DMS79 (cell line): ENCODE measurements at places on chromosomes 6 and 20.
A peak's percentile ranks its signal among the peaks of the same experiment; 100 is the strongest.

DNA sequence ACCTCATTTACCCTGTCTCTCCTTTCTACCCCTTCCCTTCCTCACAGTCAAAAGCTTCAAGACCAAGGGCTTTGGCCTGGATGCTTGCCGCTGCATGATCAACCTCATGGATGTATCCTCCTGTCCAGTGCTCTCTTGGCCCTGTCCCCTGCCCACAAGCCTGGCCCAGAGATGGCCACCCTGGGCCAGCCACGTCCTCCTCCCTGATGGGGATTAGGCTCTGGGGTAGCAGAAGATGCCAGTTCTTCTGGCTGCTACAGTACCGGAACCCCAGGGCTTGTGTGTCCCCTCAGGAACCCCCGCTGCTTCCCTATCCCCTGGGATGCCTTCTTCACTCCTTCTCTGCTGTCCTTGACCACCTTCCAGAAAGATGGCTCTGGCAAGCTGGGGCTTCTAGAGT is 22.3 kb downstream of the CAPN11 start:
- DNase-seq, result no peak

DNA sequence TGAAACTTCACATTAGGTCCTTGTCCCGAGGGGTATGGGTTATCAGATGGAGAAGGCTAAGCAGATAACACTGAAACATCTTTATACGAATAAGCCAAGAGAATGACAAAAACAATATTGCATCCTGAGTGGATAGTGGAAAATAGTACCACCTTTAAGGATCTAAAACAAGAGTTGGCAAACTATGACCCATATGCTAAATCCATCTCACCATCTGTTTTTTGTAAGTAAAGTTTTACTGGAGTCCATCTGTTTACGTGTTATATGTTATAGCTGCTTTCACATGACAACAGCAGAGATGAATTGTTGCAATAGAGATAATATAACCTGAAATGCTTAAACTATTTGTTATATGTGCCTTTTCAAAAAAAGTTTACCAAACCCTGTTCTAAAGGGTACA is 76.1 kb upstream of the TRDN start:
- no peak for DNase-seq

DNA sequence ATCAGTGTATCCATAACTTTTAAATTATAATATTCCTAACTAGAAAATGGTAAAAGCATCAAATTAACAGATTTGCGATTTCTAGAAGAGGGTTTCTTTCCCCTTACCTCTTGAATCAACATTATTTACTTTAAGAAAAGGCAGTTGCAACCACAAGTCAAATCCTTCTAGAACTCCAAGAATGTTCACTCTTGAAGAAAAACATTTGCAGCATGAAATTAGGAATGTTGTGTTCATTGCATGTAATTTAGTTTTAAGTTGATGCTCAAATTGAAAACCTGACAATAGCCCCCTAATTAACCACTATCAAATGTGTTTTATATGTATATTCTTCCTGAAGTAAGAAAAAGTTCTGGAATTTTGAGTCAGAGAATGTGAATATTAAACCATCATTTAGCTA is 2.3 kb upstream of the REV3L start:
- no peak for DNase-seq

- no peak for DNase-seq
Observed at GRCh38 chr6:3151691-3152090, 5.7 kb downstream of the TUBB2A start.

DNA sequence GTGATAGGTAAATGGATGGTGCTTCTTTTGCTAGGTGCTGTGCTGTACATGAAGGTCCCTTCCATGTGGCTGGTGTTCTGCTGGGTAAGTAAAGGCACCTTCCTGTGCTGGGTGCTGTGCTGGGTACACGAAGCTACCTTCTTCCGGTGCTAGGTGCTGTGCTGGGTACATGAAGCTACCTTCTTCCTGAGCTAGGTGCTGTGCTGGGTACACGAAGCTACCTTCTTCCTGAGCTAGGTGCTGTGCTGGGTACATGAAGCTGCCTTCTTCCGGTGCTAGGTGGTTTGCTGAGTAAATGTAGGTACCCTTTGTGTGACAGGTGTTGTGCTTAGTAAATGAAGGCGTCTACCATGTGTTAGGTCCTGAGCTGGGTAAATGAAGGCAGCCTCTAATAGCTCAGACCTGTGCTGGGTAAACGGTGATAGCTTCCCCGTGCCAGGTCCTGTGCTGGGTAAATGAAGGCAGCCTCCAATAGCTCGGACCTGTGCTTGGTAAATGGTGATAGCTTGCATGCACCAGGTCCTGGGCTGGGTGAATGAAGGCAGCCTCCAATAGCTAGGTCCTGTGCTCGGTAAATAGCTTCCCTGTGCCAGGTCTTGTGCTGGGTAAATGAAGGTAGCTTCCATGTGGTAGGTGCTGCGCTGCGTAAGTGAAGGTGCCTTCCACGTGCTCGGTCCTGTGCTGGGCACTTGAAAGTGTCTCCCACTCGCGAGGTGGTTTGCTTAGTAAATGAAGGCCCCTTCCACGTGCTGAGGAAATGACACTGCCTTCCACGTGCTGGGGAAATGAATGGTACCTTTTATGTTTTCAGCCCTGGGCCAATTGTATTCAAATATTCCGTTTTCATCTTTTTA is 115.5 kb downstream of the ERMARD start:
- no peak for DNase-seq

DNA sequence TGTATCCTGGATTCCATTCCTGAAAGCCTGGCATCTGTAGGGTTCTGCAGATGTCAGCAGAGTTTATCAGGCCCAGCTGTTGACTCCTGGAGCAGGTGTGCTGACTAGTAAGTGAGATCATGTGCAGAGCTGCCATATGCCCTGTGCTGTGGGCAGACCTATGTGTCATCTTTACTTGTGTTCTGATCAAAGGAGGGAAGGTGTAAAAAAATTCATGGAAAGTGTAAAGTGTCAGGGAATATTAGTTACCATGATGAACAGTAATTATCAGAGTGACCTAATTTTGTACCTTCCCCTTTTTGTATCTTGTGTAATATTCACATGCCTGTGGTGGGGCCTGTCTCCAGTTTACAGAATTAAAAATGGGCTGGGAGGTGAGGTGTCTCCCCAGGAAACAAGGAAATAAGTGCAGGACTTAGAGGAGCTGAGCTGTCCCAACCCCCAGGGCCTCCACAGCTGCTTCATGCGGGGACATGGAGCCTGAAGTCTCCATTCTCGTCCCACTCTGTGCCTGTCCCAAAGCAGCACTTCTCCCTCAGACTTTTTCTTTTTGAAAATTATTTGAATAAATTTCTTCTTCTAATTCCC is 148.2 kb upstream of the GGTLC1 start:
- no peak for DNase-seq

DNA sequence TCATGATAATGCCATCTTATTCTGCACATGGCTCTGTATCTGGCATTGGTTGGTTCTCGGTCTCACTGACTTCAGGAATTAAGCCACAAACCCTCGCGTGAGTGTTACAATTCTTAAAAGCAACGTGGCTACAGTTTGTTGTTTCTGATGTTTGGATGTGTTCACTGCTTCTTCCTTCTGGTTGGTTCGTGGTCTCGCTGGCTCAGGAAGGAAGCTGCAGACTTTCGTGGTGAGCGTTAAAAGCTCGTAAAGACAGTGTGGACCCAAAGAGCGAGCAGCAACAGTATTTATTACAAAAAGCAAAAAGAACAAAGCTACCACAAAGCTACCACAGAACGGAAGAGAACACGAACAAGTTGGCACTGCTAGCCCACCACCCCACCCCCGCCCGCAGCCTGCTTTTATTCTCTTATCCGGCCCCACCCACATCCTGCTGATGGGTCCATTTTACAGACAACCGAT is 51.1 kb downstream of the MYLIP start:
- no peak for DNase-seq

- DNase-seq, result peak; percentile 40
Observed at GRCh38 chr6:29748391-29749307, 25.4 kb downstream of the HLA-F start.

GRCh38 chr6:10528158-10528981 is 7.2 kb downstream of the GCNT2 start:
- DNase-seq, result no peak

DNA sequence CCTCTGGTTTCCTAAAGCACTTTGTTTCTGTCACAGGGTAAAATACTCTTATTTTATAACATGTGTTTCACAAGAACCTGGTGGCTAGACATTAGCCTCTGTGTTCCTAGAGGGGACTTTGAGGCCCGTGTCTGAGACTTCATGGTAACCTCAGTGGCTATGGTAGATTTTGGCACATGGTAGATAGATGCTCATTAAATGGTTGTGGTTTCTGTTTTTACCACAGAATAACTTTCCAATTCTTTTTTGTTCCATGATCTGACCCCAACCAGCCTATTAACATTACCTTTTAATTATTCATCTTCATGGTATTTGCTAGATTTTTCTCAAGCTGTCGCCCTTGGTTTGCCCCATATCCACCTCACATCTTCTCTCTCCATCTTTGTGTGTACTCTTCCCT is 34.3 kb downstream of the CCN2 start:
- no peak for DNase-seq

- DNase-seq, result no peak
Observed at GRCh38 chr6:26124781-26125685, 37.8 kb downstream of the HFE start.

- no peak for DNase-seq
Observed at GRCh38 chr6:112233847-112234246, 20.5 kb downstream of the LAMA4 start.

DNA sequence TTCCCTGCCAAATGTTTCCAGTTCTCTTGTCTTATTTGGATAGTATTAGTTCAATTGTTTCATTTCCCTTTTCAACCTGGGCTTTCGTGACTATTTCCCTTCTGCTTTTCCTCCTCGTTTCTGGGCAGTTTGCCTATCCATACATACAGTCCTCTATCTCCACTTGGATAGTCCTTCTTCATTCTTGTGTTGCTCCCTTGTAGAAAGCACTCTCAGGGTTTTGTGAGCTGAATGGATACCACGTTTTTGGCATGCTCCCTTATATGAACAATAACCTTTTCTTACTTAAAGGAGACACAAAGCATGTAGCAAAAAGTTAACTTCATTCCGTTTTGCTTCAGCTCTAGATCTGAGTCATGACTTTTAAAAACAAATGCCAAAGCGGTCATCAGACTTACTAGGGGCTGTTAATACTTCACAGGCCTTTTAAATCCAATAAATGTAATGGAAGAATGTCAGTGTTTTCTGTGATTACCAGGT is 16.6 kb downstream of the CRYBG1 start:
- no peak for DNase-seq

GRCh38 chr6:13012977-13013680 is 296.6 kb downstream of the PHACTR1 start:
- DNase-seq, result peak; percentile 2

- no peak for DNase-seq
Observed at GRCh38 chr20:48983423-48984400, 62.2 kb downstream of the ARFGEF2 start.

DNA sequence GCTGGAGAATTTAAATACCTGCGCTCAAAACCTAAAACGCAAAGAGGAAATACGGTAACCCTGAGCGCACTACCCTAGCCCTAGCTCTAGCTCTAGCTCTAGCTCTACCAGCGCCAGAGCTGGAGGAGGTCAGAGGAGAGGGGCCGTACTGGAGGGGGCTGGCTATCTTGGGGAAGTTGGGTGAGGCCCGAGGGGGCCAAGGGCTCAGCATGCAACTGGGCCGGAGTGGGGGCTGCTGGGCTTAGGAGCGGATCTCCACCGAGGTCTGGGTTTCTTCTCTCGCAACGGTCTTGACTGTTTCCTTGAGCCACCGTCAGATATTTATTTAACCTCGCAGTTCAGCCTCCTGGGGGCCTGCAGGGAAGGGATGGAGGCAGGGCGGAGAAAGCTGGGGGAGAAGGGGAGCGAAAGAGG is 91.0 kb downstream of the NCR2 start:
- no peak for DNase-seq

DNA sequence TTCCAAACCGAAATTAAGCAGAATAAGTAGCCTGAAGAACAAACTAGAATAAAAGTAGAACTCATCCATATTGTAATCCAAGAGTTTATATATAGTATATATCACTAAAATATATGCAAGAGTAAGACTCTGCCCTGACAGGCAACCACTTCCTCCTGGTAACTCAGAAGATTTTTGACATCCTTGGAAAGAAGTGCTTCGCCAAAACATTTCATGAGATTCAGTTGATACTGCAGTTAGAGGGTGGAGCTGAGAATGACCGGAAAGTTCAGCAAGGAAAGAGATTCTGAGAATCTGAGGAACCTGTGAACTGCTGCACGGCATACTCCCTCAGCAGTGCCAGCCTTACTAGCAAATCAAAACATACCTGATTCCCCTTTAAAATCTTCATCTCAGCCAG is 79.6 kb downstream of the CDK19 start:
- no peak for DNase-seq

DNA sequence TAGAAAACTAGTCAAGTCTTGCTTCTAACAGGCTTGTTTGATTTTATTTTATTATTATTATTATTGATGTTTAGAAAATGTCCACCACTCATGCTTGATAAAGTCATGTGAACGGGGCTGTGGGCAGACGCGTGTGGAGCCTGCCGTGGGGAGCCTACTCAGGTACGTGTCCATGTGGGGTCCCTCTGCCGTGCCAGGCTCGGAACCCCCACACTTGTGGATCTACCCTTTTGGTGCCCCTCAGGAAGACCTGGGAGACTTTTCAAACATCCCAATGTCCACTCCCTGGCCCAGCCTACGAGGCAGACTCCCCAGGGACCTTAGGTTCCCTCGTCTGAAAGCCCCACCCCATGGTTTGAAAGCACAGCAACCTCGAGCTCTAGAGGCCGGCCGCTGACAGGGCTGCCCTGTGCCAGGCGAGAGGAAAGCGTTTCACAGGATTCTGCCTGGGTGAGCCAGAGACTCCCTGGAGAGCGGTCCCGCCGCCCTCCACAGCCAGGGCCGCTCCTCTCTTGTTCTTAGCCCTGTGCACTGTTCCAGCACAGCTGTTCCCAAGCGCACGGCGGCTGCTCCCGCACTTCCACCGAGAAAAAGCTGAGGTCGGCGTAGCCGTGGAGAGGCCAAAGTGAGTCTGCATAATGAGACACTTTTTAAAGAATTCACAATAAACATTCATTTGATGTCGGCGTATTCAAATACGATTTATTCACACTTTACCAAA is 249.7 kb downstream of the TTLL2 start:
- DNase-seq, result no peak

GRCh38 chr6:42599558-42599957 is 35.7 kb downstream of the UBR2 start:
- DNase-seq, result no peak

- no peak for DNase-seq
Observed at GRCh38 chr20:43710370-43711044, 16.3 kb downstream of the GTSF1L start.

GRCh38 chr20:63966944-63967322 is 2.8 kb downstream of the ZNF512B start:
- DNase-seq, result no peak

GRCh38 chr6:90446164-90446563 is 140.7 kb downstream of the MAP3K7 start:
- no peak for DNase-seq

GRCh38 chr6:56753811-56754210 is 111.1 kb upstream of the DST start:
- no peak for DNase-seq
